ENCODE measurements at places on chromosomes 11 and 22.
A peak's percentile ranks its signal among the peaks of the same experiment; 100 is the strongest.

DNA sequence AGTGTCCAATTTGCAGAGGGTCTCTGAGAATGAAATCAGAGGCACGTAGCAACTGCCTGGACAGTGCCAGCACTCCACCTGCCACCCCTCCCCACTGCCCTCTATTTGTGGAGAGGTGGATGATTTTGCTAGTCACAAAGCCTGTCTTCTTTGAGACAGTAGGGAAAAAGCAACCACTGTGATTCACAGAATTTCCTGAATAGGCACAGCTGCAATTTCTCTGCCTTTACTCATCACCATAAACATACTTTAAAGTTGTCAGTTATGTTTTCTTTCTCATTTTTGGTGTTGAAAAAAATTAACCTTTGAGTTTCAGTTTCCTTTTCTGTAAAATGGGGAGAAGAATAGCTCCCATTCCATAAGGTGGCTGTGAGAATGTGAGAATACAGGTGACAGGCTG is 134.3 kb downstream of the TEAD1 start:
- peak; percentile 14 for DNase-seq

GRCh38 chr11:16211407-16211806 is 144.9 kb downstream of the SOX6 start:
- no peak for DNase-seq

GRCh38 chr11:84969103-84969502 is 658.0 kb downstream of the DLG2 start:
- DNase-seq, result no peak

DNA sequence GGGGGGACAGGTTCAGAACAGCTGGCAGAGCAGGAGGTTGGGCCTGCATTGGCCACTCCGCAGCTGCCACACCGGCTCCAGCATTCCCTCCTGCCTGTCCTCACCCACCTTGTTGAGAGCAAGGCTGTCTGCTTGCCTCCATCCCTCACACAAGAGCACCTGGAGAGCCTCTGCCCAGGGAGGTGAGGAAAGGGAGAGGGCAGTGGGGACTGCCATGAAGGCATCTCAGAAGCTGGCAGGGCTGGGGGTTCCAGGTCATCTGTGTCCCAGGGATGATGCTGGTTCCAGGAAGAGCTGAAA is 27.1 kb downstream of the RSPH14 start:
- DNase-seq, result no peak

GRCh38 chr11:4539603-4540219 is 5.3 kb upstream of the OR52M1 start:
- peak; percentile 23 for DNase-seq

GRCh38 chr11:114124601-114125144 is 65.2 kb downstream of the ZBTB16 start:
- DNase-seq, result no peak

GRCh38 chr22:16970446-16970845 is 37.6 kb downstream of the GAB4 start:
- DNase-seq, result no peak

DNA sequence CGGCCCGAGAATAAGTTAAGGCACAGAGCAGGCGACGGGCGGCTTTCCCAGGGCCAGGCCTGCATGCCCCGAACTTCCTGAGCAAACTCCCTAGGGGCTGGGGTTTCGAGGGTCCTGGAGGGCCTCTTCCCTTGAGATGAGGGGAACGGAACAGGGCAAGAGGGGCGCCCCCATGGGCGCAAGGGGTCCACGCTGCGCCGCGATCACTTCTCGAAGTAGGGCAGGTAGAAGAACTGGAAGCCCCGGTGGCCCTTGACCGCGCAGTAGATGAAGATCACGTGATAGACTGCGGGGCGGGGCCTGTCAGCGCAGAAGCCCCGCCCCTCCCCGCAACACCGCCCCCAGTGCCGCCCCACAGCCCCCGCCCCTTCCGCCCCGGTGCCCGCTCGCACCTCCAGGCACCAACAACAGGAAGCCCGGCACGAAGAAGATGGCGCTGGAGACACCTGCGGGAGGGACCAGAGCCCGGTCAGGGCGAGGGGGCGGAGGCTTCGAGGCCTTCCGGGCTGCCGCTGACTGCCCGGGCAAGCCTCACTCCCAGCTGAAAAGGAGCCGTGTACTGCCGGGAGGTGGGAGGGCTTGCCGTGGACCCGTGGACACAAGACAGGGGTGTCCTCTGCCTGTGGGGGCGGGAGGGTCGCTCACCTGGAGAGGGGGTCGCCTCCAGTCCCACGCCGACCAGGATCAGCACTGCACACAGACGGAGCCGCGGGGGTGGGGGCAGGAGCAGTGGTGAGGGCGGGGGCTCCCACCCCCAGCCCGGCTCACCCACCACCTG is 4.5 kb downstream of the TMEM134 start:
- DNase-seq, result peak; percentile 93

GRCh38 chr11:36249246-36249645 is 40.0 kb downstream of the COMMD9 start:
- DNase-seq, result no peak

DNA sequence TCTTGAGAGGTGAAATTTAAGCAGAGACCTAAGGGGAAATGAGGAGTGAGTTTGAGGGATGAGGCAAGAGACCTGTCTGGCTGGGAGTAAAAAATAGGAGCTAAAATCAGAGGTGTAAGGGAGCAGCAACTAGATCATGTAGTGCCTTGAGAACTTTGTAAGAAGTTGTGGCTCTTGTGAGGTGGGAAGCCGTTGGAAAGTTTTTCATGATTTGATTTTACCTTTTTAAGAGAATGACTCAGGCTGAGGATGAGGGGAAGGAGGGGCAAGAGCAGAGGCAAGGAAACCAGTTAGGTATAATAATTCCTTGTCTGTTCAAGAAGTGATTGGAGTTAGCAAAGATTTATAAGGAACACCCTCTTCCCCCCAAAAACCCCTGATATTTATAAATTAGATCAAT is 25.8 kb downstream of the QSER1 start:
- DNase-seq, result no peak

DNA sequence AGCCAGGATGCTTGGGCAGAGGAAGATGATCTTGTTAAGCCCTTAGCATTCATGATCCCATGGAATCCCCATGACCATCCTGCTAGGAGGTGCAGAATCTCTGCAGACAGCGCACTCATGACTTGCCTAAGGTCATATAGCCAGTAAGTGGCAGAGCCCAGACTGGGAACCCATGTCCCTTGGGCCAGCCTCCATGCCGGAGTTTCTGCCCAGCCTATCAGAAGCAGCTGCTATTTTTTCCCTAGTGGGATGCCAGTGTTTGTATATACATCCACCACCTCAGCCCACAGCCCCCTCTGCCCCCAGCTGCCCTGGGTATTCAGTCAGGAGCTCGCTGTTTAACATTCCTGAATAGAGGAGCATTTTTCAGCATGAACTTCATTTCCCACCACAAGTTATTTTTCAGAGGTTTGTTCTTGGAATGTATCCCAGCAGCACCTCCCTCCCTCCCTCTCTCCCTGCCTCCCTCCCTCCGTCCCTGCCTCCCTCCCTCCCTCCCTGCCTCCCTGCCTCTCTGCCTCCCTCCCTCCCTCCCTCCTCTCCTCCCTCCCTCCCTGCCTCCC is 34.4 kb upstream of the SUSD2 start:
- no peak for DNase-seq

- DNase-seq, result no peak
These were observed 37.1 kb downstream of the RELT start for GRCh38 chr11:73413256-73413655.

DNA sequence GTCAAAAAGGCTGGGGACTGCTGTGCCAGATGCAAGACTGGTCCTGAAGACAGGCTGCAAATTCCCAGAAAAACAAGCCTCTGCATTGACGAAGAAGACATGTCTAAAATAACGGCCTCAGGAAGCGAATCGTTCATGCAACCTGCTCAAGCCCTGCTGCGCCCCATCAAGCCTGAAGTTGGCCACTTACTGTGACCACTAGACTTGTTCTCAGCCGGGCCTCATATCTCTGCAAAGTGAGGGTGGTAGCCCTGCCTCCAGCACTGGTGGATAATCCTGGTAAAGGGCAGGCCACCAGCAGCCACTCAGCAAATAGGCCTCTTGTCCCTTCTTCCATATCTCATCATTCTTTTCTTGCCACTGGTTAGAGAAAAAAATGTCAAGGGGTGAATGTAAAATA is 11.8 kb downstream of the LTO1 start:
- DNase-seq, result no peak

- DNase-seq, result no peak
These were observed 93.6 kb downstream of the MTNR1B start for GRCh38 chr11:93063086-93063485.

Measured in T-helper 1 cell (primary cell).